ENCODE measurements at places on chromosomes 4 and X. TPM values are rescaled to one million over a fixed set of nuclear protein-coding genes. Genes with fewer than 3 reads are reported as not detected.

The PRRG1 gene
- 21.8 TPM for polyA plus RNA-seq

GRCh38 chr4:159856451-159856850, 753.6 kb downstream of the RAPGEF2 start:
- no peak for DNase-seq

- DNase-seq = no peak
Measured at GRCh38 chr4:66279084-66279483, 608.8 kb upstream of the EPHA5 start.

DNA sequence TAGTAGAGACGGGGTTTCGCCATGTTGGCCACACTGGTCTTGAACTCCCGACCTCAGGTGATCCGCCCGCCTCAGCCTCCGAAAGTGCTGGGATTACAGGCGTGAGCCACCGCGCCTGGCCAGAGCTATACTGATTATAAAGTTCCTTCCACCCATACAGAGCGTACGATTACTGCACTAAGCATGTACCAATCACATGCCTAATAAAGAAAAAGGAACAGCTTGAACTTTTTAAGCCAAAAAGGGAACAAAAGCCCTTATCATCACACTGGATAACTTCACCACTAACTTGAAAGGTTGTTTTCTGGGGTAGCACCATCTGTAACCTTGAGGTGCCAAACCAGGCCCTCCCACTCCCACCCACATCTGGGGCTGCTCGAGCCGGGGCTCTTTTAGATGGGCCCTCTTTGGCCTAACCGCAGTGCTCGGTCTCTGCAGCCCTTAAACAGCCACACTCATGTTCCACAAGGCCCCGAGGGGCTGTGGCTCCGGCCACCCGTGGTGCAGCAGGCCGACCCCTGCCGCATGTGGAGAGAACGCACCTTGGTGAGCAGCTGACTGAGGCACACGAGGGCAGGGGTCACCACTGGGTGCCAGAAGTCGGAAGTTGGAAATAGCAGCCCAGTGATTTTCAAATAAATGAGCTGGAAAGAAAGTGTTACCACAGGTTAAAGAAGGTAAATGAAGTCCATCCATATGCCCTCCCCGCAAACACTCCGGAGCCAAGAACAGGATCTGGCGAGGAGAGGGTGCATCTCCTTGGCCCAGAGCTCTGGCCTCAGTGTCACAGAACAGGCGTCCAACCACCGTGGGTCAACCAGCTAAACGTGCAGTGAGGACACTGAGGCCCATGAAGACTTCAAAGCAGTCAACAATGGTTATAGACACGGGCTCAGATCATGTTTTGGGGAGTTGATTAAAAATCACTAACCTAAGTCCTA, 18.4 kb downstream of the NOP14 start:
- DNase-seq = no peak

GRCh38 chrX:15142084-15142715, 127.7 kb downstream of the ASB9 start:
- no peak for DNase-seq

Measured in left kidney (tissue), 8 donors.